Thymus (tissue), 14 donors: ENCODE measurements at places on chromosomes 1 and 21. TPM values are rescaled to one million over a fixed set of nuclear protein-coding genes. Genes with fewer than 3 reads are reported as not detected.

The ANKRD13C gene
- 24.9 TPM for total RNA-seq

GRCh38 chr1:16980473-16981268 is at the start of gene MFAP2:
TSS of gene MFAP2 (minus strand) at chr1:16980620. CDS start at chr1:16978273, 2,347 bp downstream.
- no peak for DNase-seq

- no peak for DNase-seq
Observed at GRCh38 chr1:224623310-224623714, 7.2 kb downstream of the CNIH3 start.

The A3GALT2 gene
- total RNA-seq: not detected

- no peak for DNase-seq
Observed at GRCh38 chr21:29647353-29647781, 292.4 kb downstream of the GRIK1 start.

The GBP4 gene
- 14.8 TPM for total RNA-seq

DNA sequence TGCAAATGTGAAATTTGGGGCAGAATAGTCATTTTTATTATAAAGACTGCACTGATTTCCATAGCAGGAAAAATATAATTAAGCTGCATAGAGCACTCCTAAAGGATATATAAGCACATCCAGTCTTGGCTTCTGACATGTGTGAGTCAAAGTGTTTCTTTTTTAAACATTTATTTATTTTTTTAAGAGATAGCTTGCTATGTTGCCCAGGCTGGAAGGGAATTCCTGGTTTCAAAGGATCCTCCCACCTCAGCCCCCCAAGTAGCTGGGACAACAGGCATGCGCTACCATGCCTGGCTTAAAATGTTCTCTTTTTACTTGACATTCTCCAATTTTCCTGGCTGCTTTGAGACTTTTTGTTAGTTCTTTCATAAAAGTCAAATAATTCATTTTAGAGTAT is 126.1 kb downstream of the HMCN1 start:
- no peak for DNase-seq

DNA sequence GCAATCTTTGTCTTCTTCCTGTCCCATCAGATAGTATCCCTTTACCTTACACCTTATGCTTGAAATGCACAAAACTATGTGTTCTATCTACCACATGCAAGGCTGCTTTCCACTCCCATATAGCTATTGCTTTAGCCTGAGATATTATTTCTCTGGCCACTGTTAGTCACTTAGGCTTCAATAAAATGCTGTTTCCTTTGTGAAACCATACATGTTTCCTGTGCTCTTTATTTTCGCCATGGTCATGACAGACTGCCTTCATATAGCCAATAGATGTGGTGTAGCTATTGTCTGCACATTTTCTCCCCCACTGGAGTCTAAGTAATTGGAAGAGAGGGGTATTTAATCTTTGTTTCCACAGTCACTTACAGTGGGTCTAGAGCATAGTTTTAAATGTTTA is 108.4 kb downstream of the GREM2 start:
- no peak for DNase-seq

GRCh38 chr1:183965726-183966125 is 71.8 kb downstream of the COLGALT2 start:
- DNase-seq: no peak

The TMCO4 gene
- total RNA-seq: 6.0 TPM

DNA sequence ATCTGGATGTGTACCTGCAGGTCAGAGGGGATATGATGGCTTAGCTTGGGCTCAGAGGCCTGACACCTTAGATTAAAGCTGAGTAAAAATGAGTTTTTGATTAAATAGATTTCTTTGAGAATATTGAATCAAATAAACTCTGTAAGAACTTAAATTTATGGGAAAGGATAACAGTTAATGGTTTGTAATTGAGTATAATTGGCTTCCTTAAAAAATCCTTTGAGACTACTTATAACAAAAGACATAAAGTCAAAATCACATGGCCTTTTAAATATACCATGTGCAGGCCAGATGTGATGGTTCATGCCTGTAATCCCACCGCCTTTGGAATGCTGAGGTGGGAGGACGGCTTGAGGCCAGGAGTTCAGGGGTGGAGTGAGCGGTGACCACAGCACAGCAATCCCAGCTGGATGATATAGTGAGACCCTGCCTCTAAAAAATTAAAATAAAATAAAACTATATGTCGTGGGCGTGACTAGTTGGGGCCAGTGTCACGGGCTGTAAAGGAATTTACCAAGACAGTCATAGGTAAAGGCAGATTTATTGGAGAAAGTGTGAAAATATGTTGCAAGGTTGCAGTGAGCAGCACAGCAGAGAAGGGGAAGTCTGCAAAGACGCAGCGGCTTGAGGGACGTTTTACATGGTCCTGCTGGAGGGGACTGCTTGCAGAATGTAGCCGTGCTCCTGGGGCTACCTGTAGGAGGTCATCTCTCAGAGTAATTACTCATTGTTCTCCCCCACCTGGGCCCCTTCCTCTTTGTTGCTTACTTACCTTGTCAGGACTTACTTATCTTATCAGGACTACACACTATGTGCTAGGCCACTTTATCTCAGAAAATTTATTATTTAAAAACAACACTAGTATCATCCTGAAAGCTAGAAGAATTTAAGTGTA is 122.3 kb downstream of the ZMYM4 start:
- no peak for DNase-seq

DNA sequence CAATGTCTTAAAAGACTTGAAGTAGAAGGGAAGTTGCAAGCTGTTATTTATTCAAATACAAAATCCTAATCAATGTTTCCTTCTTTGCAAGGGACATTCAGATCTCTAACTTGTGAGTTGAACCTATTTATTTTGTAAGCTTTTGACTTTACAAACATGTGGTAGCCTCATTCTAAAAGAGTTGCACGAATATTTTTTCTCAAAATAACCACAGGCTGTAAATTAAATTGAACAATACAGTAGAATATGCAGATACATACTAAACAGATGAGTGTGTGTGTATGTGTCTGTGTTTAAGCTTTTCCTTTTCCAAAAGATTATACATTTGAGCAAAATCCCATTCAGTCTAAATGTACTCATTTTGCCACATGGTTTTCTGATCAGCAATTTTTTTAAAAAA is 4.8 kb upstream of the DYNLT5 start:
- no peak for DNase-seq

The PRELP gene
- total RNA-seq: 0.09 TPM

DNA sequence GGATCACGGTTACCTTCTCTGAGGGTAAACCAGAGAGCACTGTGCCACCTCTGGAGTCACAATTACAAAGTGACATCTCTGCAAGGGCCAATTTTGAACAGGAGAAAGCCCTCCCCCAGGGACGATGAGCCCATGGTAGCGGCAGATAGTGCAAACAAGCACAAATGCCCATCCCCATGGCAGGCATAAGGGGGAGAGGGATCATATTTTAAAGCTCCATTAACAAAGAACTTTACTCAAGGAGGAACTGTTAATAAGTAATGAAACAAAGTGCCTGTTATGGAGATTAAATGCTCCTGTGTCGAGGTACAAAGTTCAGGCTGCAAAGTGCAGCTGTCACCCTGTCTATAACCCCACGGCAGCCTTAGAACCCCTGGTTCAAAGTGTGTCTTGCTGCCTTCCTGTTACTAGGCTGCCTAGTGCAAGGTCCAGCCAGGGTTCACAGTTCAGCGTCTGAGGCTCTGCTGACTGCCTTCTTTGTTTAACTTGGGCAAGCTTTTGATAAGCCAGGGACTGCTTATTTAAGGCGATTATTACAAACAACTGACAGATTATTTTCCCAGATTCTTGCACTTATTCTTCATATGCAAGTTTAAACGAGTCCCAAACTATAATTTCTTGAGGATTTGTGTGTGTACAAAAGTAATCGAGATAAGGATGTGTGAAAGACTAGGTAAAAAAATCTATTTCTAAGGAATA is 75.7 kb upstream of the NRIP1 start:
- no peak for DNase-seq

GRCh38 chr1:230262867-230263567 is 163.1 kb downstream of the PGBD5 start:
- DNase-seq: no peak

The PLA2G2F gene
- 0.47 TPM for total RNA-seq

- DNase-seq: no peak
Observed at GRCh38 chr1:225866981-225867380, 15.2 kb downstream of the TMEM63A start.

The FAM163A gene
- total RNA-seq: 10.4 TPM

DNA sequence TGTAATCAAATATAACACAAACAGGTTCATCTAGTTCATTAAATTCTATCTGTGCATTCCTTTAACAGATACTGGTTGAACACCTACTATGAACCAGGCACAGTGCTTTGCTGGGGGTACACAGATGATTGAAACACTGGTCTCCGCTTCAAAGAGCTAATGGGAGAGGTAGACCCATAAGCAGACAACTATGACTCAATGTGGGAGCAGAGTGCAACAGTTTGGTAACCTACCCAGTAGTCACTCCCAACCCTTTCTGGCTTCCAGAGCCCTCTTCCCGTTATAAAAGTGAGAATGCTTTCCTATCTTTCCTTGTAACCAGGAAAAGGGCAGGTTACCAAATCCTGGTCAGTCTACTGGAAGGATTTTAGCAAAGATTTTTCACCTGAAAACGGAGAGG is 8.0 kb upstream of the ETV3 start:
- no peak for DNase-seq

- no peak for DNase-seq
Observed at GRCh38 chr1:209989525-209989924, 51.5 kb downstream of the SYT14 start.

- no peak for DNase-seq
Observed at GRCh38 chr1:159664247-159664646, 50.1 kb downstream of the CRP start.

DNA sequence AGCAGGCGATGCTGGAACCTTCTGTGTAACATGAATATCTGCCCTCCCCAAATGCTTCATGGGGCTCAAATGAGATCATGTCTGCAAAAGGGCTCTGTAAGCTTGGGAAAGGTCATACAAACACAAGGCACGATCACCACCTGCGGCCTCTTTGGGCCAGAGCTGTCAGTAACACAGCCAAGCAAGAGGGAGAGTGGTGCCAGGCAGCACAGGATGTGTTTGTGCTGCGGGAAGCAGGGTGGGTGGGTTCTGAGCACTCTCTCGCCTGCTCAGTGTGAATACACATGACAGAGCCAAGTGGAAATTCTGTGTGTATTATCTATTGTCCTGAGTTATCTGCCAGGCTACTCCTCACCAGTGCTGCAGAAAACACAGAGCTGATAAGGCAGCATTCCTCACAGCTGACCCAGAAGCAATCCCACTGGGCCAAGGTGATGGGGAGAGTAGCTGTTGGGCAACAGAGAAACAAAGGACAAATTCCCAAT is 101.2 kb downstream of the LAMC2 start:
- DNase-seq: no peak

DNA sequence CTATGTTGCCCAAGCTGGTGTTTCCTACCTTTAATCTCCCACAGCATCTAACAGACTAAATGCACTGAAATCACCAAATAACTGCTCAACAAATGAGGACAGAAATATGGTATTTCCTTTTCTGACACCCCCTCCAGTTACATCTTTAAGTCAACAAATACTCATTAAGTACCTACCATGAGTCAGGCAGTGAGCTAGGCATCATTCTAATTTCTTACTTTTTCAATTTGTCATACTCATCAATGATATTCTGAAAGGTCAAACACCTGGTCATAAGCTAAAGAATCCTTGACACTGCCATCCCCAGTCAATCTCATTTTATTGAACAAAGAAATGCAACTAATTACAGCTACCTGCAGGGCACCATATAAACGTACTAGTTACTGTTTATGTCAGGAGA is 36.6 kb downstream of the LUZP1 start:
- no peak for DNase-seq

DNA sequence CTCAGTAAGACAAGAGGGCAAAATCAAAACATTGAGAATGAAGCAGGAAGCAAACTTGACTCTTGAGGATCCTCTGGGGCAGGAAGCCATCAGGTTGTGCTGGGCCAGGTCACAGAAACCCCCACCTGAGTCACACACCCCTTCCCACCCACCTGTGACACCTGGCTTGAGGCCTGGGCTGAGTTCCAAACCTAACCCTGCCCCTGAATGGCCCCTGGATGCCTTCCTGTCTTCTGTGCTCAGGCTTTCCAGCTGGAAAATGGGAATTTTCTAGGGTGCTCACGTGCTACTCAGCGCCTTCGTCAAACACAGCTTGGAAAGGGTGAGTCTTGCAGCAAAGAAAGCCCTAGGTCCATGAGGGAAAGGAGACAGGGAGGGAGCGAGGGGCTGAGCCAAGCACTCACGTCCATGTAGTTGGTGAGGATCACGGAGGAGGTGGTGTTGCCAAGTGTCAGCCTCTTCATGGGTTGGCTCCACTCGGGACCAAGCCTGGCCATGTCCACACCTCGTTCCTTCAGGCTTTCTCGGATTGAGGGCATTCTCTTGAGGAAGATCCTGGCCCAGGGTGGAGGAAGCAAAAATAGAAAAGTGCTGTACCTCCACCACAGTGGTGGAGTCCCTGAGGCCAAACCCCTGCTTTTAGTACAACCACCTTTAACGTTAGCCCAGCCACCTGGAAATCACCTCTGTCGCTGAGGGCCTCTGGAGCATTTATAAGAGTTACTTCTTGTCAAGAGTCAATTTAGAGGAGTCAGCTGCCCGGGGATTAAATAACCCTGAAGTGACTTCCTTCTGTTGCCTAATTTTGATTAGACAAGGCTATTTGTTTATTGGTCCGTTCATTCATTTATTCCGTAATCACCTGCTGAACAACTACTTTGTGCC is 4.3 kb downstream of the REN start:
- no peak for DNase-seq

GRCh38 chr21:20459838-20460237 is 538.4 kb upstream of the NCAM2 start:
- DNase-seq: no peak

DNA sequence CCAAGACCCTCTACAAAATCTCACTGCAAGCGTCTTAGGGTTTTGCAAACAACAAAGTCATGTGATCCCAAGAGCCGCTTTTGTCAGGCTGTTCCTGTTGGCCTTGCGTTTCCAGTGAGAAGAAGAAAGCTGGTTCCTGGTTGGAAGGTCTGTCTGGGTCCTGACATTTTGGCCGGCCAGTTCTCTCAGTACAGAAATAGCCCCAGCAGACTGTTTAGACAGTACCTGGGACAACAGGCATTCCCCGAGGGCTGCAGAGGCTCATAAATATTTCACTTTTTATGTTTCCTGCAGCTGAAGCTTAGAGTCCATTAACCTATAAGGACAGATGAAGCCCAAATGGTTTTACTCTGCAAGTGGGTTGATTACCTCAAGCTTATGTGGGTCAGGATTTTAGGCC is 8.6 kb downstream of the GPR137B start:
- DNase-seq: no peak
